ENCODE measurements at places on chromosomes 7 and 10.

GRCh38 chr7:1514995-1515401, 10.8 kb upstream of the INTS1 start:
- no peak for DNase-seq

- DNase-seq = no peak
Measured at GRCh38 chr10:1416456-1417037, 320.8 kb downstream of the ADARB2 start.

- no peak for DNase-seq
Measured at GRCh38 chr7:23018750-23019149, 4.8 kb upstream of the HYCC1 start.

GRCh38 chr7:149883452-149883861, 9.7 kb downstream of the ATP6V0E2 start:
- no peak for DNase-seq

DNA sequence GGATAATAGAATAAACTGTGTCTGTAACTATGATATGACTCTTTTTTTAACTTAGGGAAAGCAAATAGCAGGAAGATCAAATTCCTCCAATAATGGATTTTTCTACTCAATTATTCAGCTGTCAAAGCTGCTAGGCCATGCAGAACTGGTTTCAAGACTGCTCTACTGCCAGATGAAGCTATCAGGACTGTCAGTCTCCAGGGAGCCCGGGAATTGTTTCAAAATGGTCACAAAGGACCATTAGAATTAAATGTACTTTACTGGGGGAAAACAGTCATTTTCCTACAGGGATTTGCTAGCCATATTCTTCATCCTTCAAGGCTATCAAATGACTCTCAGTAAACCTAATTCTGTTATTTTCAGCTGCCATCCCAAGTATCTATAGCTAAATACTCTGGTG, 276.3 kb downstream of the LHFPL3 start:
- no peak for DNase-seq

DNA sequence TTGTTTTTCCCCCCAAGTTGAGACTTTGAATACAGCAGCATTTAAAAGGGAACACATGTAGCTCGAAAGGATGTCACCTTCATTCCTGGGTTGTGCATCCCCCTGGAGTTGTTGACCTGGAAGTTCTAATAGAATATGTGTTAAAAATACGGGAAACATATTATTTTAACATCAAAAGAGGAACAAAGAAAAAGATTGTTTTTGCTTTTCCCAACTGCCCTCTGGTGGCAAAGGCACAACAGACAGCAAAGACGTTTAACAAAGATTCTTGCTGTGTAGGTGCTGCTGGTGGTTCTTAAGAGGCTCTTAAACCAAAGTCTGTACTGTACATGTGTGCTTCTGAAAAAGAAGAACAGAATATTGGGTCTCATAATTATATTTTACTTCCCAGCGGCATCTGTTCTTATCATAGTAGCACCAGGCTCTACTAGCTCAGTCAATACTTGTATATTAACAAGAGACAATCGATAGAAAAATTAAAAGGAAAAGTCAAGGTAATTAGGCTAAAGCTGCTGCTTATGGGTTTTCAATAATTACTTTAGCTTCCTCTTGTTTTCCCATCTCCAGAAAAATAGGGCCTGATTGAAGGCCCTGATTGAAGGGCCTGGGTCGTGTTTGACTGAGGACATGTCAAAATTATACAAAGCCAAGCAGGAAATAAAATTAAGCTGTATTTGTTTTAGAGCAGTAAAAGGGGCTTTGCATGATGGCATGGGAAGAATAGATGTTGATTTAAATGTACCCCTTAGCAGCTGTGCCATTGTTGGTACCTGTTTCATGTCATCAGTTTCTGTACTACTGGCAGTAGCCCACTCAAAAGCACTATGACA, 384.2 kb upstream of the LRGUK start:
- peak; percentile 8 for DNase-seq

GRCh38 chr10:18616337-18616736, 35.0 kb downstream of the NSUN6 start:
- DNase-seq = no peak

DNA sequence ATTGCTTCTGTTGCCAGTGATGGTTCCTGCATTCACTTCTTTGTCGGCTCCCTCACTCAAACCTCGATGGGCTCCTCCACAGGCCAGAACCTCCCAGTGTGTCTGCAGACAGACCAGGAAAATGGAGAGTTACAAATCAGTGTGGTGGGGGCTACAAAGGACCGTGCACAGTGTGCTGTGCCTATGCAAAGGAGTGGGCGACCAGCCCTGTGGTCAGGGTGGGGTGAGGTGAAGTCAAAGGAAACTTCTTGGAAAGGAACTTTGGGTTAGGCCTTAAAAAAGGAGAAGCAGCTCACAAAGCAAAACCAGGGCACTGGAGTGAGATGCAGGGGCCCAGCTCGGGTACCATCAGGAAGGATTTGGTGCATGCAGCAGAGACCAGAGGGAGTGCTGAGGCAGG, 304.3 kb upstream of the ZMIZ1 start:
- DNase-seq = no peak

DNA sequence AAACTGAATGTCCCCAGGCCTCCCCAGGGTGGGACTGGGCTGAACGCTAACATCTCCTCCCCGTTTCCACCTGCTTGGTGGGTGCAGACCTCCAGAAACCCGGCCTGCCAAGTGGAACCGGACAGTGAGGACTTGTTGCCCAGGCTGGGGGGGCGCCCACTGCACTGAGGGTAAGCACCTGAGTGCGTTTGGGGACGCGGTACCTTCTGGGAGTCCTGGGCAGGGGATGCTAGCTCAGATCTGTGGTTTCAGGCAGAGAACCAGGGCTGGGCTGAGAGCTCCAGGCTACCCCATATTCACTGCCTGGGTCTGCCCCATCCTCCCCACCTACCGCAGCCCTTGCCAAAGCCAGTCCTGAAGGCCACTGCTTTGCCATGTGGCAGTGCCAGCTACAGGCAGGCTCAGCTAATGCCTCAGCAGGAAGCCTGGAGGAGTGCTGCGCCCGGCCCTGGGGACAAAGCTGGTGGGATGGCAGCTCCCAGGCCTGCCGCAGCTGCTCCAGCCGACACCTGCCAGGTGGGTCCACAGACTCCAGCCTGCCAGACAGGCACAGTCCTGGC, 3.5 kb upstream of the ZNF467 start:
- no peak for DNase-seq

- no peak for DNase-seq
Measured at GRCh38 chr10:21150166-21150565, 253.1 kb upstream of the NEBL start.

DNA sequence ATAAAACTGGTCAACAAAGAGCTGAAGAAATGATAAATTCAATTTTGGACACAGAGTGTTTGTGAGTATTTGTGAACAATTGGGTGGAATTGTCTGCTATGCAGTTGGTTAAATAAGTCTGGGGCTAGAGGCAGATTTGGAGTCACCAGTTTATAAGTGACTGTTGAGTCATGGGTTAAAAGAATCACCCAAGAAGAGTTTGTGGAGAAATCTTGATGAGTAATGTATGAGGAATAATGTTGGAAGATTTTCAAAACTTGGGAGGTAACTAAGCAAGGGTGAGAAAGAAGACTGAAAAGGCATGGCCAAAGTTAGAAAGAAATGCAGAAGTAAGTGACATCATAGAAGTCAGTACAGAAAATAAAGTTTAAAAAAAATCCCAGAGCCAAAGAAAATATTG, 750.7 kb downstream of the MAGI2 start:
- peak; percentile 96 for DNase-seq

DNA sequence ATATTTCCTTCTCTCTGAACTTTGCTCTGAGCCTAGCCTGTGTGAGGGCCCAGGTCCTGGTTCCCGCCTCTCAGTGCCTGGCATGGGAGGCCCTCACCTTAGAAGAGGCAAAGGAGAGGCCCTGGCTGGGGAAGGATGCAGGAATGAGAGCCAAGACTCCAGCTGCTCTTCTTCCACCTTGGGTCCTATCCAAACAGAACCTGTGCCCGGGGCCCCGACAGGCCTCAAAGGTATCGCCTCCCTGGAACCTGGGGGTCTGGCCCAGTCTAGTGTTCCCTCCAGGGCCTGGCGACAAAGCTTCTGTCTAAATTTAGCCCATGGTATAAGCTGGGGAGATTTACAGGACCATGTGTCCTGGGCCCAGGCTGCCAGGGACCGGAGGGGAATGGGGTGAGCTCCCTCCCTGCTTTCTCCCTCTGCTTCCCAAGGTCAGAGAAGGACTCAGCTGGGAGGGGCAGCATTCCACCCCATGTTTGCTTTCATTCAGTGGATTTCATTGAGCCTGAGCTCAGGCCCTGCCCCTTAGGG, 12.0 kb upstream of the CRHR2 start:
- no peak for DNase-seq

- DNase-seq = no peak
Measured at GRCh38 chr10:94481410-94481809, 64.2 kb upstream of the HELLS start.

DNA sequence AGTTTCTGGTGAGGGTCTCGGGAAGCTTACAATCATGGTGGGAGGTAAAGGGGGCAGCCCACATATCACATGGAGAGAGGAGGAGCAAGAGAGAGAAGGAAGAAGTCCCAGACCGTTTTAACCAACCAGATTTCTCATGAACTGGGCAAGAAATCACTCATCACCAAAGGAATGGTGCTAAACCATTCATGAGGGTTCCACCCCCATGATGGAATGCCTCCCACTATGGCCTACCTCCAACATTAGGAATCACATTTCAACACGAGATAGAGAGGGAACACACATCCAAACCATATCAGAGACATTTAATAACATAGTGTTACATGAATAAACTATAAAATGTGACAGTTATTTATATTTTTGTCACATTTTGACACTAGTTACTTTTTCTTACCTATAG, 214.8 kb upstream of the MAGI2 start:
- no peak for DNase-seq

- DNase-seq = no peak
Measured at GRCh38 chr10:103829838-103830465, 25.4 kb downstream of the SH3PXD2A start.

- no peak for DNase-seq
Measured at GRCh38 chr10:43196131-43196980, 58.1 kb downstream of the CSGALNACT2 start.

GRCh38 chr7:45638916-45639315, 64.7 kb downstream of the ADCY1 start:
- no peak for DNase-seq

GRCh38 chr7:14639801-14640200, 262.8 kb downstream of the DGKB start:
- no peak for DNase-seq

DNA sequence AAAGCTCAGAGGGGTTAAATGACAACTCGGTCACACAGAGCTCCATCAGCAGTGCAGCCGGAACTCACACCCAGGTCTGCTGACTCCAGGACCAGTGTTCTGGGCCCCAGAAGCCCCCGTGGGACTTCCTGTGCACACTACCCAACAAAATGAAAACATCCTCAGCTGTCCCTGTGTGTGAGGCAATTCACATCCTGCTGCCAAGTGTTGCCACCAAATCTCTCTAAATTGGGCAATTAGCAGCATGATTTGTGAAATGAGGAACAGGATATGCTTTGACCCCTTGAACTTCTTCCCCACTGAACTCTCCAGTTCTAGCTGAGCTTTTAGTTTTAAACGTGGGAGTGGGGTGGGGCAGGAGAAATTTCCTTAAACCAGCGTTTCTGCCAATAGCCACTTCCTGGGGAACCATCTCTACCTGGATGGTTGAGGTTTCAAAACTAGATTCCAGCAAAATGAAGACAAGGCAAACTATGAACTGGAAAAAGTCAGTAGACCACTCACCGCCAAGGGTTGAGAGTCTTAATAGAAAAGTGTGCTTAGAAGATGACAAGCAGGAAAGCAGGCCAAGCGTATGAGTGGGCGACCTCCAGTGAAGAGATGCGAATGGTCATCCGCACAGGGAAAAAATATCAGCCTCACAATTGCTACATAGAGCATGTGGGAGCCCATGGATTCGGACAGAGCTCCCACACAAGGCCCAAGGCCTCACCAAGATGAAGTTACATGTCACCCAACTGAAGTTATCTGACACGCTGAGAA, 51.9 kb upstream of the CHST15 start:
- no peak for DNase-seq

DNA sequence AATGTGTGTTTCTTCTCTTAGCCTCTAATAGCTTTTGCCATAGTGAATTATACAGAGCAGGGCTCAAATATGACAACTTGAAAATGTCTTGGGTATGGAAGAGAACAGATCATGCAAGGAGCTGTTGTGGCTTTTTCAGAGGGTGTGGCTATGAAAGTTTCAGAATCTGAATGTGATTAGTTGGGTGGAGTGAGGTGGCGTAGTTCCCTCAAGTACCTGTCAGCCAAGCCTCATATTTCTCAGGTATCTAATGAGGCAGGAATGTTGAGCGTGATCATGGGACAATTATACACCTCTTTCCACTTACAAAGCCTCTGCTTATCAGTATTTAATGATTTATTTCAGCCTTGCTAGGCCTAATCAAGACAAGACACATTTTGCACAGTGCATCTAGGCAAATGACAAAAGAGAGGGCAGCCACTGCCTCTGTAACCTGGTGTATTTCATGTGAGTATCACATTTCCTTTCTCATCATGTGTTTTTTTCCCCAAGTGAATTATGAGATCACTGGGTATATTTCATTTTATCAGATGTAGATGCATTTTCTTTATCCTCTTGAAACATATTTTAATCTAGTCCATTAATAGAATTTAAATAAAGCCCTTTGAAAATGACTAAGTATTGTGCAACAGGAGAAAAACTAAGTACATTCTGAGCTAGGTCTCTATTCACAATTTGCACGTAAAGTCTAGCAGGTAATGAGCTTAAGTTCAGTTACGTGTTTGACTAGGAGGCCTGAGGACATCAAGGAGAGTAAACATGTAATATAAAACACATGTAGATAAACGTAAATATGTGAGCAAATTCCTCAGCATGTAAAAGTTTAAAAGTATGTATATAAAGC, 644.4 kb upstream of the IGFBP3 start:
- no peak for DNase-seq

DNA sequence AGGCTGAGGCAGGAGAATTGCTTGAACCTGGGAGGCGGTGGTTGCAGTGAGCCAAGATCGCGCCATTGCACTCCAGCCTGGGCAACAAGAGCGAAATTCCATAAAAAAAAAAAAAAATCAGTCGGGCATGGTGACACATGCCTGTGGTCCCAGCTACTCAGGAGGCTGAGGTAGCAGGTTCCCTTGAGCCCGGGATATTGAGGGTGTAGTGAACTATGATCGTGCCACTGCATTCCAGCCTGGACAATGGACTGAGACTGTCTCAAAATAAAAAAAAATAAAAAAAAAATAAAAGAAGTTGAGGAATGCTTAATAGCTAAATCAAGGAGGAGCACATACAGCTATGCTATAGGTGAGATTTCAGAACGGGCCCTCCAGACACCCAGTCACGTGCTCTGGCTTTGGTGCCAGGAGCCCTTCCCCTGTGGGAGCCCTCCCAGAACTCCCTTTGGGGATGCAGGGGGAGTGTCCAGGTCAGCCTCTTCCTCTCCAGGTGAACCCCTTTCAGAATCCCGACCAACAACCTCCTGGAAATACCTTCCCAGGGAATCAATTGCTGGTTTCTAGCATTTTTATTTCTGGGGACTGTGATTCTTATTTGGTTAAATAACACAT, 42.9 kb upstream of the CTBP2 start:
- DNase-seq = no peak

- DNase-seq = no peak
Measured at GRCh38 chr7:36062154-36062815, 90.8 kb upstream of the EEPD1 start.

All from fibroblast of skin of left biceps (primary cell).